T-helper 22 cell (primary cell): ENCODE measurements at places on chromosomes 6 and 20.

- DNase-seq = no peak
Measured at GRCh38 chr6:70685494-70686180, 18.0 kb downstream of the SMAP1 start.

DNA sequence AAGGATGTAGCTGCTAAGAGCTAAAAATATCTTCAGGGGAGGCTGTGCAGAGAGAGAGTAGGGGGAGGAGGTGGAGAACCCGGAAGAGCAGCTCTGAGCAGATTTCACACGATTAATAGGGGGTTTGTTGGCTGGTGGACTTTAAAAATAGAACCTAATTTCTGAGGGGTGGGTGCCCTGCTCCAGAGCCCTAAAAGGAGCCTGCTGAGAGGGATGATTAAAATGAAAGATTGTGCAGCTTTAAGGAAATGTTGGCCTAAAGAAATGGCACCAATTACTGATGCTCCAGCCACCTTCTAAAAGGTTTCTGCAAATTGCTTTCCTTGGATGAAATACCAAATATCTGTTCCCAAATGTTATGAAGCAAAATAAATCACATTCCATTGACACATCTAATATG, 202.8 kb upstream of the BTBD3 start:
- DNase-seq = no peak

- no peak for DNase-seq
Measured at GRCh38 chr6:25239498-25239897, 39.7 kb upstream of the CARMIL1 start.

GRCh38 chr6:90294614-90294988, 2.0 kb downstream of the BACH2 start:
- DNase-seq = no peak

DNA sequence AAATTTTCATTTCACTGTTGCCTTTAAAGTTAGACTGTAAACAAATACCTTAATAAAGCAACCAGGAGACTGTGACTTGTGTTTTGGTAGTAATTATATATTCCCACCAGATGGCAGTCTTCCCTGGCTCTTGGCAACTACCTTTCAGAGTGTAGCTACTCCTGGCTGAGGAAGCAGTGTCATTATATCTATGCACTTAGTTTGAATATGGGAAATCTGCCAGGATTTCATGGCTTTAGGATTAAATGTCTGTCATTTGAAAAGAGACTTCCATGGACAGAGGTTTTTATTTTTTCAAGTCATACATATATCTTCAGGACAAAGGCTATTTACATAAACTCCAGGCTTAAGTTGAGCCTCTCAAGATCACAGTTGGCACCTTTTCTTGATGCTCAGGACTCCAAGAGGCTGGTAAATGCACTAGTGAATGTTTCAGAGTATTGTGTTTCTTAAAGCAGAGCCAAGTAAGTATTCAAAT, 160.1 kb downstream of the C6orf58 start:
- DNase-seq = no peak

GRCh38 chr20:41393705-41394066, 27.1 kb upstream of the EMILIN3 start:
- DNase-seq = no peak

DNA sequence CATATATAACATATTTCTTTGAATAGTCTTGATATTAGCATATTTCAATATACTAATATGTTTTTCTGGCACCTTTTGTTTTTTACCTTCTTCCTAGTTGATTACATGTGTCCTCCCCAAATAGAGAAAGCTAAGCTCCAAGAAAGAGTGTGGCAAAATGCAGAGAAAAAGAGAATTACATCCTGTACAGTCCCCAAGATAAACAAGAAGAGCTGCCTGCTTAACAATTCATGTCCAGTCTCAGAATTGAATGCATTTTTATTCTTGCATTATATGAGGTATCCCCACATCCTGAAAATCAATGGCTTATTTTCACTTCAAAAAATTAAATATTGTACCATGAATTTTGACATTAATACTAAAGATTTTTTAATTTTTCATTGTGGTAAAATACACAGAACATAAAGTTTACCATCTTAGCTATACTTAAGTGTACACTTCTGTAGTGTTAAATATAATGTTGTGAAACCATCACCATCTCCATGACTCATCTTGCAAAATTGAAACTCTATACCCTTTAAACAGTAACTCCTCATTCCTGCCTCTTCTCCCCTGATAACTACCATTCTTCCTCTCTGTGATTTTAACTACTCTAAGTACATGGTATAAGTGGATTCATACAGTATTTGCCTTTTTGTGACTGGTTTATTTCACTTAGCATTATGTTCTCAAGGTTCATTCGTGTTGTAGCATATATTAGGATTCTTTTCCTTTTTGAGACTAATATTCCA, 490.3 kb downstream of the COL12A1 start:
- DNase-seq = no peak

GRCh38 chr20:17679941-17680835, 1.9 kb downstream of the RRBP1 start:
- no peak for DNase-seq

- DNase-seq = no peak
Measured at GRCh38 chr6:139984317-139984716, 609.9 kb upstream of the CITED2 start.

- DNase-seq = no peak
Measured at GRCh38 chr6:126140015-126140414, 153.7 kb downstream of the TRMT11 start.

GRCh38 chr6:116395647-116396046, 24.9 kb downstream of the DSE start:
- DNase-seq = no peak

DNA sequence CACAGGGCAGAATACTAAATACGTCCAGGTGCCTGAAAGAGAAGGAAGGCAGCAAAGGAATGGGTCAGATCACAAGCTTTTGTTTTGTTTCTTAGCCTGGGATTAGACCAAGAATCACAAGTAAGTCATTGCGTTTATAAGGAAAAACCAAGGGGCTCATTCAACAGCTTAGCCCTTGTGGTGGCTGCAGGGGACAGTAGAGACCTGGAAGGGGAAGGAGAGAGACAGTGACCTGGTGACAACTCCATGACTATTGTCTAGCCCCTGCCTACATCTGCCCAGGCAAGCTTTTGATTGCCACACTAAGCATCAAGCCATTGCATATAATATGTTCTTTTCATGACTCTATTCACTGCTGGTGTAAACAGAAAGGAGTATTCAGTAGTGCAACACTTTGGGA, 30.2 kb upstream of the TBC1D7 start:
- DNase-seq = no peak

GRCh38 chr20:9348747-9349146, 165.6 kb upstream of the LAMP5 start:
- no peak for DNase-seq

- DNase-seq = no peak
Measured at GRCh38 chr6:86682297-86682696, 255.0 kb upstream of the HTR1E start.

DNA sequence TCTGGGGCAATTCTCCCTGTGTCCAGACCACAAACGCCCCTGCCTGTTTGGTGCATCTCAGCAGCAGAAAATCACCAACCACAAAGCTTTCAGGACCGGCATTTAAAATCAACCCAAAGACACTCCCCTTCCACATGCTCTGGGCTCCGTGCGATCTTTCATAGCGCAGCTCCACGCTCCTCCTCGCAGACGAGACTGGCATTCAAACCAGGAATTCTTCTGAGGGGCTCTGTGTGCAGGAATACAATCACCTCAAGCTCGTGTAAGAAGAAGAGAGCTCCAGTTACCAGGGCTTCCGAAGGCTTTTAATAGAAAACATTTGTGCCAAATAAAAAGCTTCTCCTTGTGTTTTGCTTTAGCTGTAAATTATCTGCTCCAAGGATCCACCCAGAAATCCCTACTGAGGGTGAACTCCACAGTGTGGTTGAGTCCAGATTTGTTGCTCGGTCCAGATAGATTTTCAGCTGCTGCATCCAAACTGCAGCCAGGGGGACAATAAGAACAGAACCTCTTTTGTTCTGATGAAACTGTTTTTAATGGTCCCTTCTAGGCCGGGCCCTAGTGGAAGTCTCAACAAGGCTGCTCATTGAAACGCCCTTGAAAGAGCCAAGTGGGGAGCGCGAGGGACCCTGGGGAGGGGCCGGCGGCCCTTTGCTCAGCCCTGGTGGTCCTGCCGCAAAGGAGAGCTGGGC, 16.4 kb upstream of the BMP7 start:
- no peak for DNase-seq

DNA sequence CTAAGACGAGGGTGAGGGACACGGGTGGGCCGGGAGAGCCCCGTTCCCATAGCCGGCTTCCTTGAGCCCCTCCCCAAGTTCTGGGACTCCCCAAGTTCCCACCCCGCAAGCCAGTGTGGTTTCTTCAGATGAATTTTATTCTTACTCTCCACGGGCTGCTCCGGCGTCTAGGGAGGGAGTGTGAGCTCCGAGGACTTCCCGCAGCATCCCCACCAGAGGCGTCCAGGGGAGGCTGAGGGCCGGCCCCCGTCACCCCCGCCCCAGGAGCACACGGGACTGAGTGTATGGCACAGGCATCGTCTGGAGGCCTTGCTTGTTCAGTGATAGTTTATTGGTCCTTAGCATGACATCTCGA, 10.0 kb upstream of the SLC4A11 start:
- DNase-seq = no peak

GRCh38 chr20:49187330-49187850, 744 bp downstream of the STAU1 start:
- DNase-seq = no peak
